CD4-positive, alpha-beta T cell treated with Interleukin-15 for 4 hours (primary cell): ENCODE measurements at places on chromosomes 6 and 20.

- DNase-seq, result no peak
These were observed 12.4 kb downstream of the GRM1 start for GRCh38 chr6:146041282-146041681.

GRCh38 chr6:18410412-18410811 is 23.3 kb downstream of the RNF144B start:
- DNase-seq, result no peak

- DNase-seq, result no peak
These were observed 155.0 kb downstream of the RNGTT start for GRCh38 chr6:88808381-88808780.

- DNase-seq, result no peak
These were observed 450.8 kb upstream of the SOX4 start for GRCh38 chr6:21142741-21143140.

- DNase-seq, result no peak
These were observed 844.3 kb upstream of the MANEA start for GRCh38 chr6:94733066-94733465.

DNA sequence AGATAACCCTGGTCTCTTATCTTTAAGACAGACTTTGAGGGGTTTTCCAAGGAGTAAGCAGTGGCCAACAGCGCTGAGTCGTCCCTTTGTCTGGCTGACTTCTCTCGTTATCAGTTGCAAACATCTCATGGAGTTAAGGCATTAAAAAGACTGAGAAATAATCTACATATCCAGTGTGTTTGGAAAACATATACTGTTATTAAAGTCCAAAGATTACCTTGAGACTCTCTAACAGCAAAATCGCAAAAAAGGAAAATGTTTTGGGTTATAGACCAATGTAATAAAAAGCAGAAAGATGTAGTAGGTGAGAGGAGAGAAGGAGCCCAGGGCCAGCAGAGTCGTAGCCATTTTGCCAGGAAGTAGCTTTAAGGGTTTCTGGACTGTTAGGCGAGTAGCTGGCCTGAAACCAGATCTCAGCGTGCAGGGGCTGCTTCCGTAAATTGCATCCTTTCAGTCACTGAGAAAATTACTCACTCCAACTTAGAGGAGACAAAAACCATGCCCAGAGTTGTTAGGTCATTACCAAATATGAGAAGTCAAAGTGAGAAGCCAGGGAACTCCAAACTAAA is 24.6 kb downstream of the MYLK4 start:
- no peak for DNase-seq

DNA sequence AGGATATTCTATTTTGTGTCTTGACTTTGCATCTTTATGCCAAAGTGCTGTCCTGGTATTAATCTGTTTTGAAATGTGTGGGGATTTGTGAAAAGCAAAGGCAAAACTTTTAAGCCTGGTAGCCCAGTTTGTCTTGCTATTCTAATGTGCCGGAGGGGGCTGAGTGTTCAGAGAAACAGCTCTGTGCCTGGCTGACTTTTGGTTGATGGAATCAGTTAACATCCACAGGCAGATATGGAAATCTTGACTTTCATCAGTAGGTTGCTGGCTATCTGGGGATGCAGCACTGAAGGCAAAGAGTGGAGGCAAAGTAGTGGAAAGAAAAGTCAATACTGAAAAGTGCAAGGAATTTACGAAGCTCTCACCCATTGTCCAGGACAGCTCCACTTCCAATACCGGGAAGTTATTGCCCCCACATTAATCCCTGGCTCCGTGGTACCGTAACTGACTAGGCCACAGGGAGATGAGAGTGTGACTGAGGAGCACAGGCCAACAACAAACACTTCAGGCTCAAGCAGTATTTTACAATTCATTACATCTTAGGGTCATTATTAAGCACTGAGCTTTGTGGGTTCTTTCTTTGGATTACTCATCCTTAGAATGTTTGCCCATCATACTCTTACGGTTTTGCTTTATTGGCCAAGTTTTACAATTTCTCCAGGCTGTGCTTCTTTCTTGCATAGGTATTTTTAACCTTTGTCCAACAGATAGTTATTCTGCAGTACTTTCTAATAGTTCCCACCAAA is 164.6 kb downstream of the MTFR2 start:
- no peak for DNase-seq

DNA sequence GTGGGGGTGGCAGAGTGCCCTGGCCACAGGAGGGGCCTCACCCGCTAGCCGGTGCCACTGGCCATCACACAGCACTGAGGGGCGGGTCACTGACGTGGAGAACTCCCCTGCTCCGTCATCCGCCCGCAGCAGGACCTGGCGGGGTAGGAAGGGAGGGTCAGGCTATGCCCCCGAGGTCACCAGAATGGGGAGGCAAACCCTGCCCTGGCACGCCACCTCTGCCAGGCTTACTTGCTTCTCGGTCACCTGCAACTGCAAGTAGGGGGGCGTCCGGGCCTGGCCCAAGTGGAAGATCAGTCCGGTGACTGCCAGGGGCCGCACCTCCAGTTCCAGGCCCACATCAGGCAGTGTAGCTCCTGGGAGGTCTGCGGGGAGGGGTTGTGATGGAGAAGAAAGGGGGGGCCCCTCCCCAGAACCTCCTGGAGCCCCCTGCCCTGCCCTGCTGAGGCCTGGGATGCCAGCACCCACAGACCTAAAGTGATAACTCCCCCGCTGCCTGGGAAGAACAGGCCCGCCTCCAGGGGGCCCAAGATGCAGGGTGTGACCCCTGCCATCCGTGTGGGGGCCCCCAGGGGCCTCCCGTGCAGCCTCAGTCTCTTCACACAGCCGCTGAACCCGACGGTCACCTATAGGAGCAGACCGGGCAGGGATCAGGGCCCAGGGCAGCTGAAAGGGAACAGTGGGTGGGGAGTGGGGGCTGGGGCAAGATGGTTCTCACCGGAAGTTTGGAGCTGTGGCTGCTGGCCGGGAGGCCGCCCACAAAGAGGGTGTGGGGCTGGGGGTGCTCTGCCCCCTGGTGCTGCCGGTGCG is 7.4 kb downstream of the ADRM1 start:
- no peak for DNase-seq

DNA sequence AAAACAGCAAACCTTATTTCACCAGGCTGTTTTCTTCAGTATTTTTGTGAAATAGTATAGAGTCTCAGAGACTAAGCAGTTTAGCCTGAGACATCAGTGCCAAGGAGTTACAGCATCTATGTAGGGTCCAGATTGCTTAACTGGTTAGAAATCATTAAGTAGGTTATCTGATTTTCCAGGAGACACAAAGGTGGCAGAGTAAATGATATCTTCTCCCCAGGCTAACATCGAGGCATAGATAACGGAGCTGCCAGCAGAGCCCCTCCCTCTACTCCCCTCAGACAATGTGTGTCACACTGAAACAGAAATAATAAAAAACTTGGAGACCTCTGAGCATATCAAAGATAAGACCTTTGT is 473.0 kb upstream of the CITED2 start:
- no peak for DNase-seq

- no peak for DNase-seq
These were observed 842.0 kb upstream of the FLRT3 start for GRCh38 chr20:15179381-15179780.

GRCh38 chr6:81145506-81145905 is 607.0 kb downstream of the TENT5A start:
- DNase-seq, result no peak

GRCh38 chr6:3517350-3517749 is 60.5 kb upstream of the SLC22A23 start:
- DNase-seq, result no peak

- no peak for DNase-seq
These were observed 4.8 kb downstream of the TRPC4AP start for GRCh38 chr20:35087791-35088190.

DNA sequence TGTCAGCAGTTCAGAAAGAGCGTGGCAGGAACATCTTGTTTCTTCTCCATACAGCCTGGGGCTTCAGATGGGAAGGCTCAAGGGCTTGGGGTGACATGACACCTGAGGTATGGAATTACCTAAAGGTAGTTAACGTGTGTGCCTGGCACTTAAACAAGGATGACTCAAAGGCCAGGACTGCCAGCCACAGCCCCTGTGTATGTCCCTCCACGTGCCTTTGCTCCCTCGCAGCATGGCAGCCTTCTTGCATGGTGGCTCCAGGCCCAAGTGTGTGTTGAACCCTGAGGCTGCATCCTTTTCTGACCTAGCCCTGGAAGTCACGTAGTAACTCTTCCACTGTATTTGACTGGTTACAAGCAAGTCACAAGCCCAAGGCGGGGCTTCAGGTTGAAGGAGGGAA is 33.6 kb upstream of the MYL9 start:
- DNase-seq, result no peak

- DNase-seq, result peak; percentile 15
These were observed 104.4 kb upstream of the ESR1 start for GRCh38 chr6:151702851-151703658.

GRCh38 chr6:167648501-167649278 is 178.0 kb upstream of the AFDN start:
- no peak for DNase-seq

DNA sequence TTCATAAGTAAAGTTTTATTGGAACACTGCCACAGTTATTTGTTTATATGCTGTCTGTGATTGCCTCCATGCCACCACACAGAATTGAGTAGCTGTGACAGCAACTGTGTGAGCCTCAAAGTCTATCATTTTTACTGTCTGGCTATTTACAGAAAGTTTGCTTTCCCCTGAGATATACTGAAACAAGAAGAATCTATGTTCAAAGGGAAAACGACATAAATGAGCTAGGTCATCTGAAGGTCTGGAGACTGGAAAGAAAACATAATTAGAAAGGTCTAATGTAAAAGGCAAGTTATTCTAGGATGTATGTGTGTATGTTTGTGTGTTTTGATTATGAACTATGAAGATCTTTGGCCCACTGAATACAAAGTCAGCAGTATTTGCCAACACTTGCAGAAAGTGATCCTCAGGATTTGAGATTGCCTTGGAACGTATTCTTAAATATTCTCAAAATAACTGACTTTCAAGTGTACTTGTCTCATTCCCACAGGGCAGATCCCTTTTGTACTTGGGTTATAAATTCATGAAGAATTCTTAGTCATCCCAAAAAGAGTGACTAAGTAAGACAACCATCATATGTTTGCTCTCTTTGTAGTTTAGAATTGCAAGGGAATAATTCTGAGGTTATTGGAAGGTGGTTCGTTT is 677.7 kb downstream of the DOK5 start:
- no peak for DNase-seq

- DNase-seq, result no peak
These were observed 336.6 kb downstream of the SYNE1 start for GRCh38 chr6:152300517-152300916.

GRCh38 chr6:116631379-116631990 is 15.2 kb downstream of the RSPH4A start:
- no peak for DNase-seq

- DNase-seq, result no peak
These were observed 242.9 kb downstream of the TBX18 start for GRCh38 chr6:84521511-84521910.
